ENCODE measurements at places on chromosomes 3 and 15.

- DNase-seq: no peak
Measured at GRCh38 chr3:127329631-127330285, 41.9 kb upstream of the PRR20G start.

DNA sequence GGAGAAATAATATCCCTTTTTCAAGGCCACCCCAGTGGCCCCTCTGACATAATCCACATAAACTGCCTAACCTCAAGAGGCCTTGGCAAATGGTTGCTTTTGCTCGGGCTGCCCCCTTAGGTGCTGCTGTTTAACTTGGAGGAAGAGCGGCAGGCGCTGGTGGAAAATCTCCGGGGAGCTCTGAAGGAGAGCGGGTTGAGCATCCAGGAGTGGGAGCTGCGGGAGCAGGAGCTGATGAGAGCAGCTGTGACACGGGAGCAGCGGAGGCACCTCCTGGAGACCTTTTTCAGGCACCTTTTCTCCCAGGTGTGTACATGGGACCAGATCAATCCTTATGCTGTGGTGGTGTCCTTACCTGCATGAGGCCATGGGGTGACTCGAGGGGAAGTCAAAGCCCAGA, 15.0 kb downstream of the DUOX1 start:
- DNase-seq: no peak

GRCh38 chr15:42444415-42445063, 46.4 kb downstream of the ZNF106 start:
- DNase-seq: no peak

DNA sequence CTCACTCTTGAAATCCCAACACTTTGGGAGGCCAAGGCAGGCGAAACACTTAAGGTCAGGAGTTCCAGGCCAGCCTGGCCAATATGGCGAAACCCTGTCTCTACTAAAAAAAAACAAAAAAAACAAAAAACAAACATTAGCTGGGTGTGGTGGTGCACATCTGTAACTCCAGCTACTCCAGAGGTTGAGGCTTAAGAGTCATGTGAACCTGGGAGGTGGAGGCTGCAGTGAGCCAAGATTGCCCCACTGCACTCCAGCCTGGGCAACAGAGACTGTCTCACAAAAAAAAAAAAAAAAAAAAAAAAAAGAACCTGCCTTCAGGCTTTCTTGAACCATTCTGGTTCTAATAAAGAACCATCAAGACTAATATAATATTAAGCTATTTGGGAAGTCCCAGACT, 16.5 kb downstream of the ARPP19 start:
- DNase-seq: no peak

GRCh38 chr15:30068326-30068725, 14.4 kb upstream of the GOLGA8J start:
- no peak for DNase-seq

- no peak for DNase-seq
Measured at GRCh38 chr15:98926236-98926635, 81.4 kb downstream of the PGPEP1L start.

GRCh38 chr3:107524841-107525643, 2.3 kb downstream of the BBX start:
- DNase-seq: peak; percentile 52

- DNase-seq: no peak
Measured at GRCh38 chr3:94529816-94530215, 467.0 kb downstream of the NSUN3 start.

DNA sequence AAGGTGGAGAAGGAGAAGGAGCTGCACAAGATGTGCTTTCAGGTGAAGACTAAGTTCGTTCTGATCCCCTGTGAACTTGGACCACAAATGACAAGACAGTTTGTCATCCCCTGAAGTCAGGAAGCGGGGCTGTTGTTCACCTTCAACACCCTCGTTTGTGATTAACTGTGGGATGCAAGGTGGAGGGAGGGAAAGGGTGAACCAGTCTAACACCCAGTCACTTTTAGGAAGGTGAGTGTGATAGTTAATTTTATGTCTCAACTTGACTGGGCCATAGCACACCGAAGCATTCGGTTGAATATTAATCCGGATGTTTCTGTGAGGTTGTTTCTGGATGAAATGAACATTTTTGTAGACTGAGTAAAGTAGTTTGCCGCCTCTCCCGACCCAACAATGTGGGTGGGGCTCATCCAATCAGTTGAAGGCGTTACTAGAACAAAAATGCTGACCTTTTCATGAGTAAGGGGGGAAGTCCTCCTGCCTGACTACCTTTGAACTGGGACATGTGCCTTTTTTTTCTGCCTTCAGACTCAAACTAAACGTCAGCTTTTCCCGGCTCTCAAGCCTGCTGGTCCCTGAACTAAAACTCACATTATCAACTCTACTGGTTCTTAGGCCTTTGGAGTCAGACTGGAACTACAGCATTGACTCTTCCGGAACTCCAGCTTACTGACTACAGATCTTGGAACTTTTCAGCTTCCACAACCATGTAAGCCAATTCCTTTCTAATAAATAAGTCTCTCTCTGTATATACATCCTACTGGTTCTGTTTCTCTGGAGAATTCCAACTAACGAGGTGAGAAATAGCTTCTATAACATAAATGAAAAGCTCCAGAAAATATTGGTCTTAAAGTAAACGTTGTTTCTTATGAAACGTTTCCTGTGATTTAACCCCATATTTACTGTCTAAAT, 264.0 kb upstream of the SLITRK3 start:
- DNase-seq: no peak

GRCh38 chr15:65930134-65930533, 60.8 kb downstream of the RAB11A start:
- no peak for DNase-seq

- no peak for DNase-seq
Measured at GRCh38 chr3:21520106-21520963, 230.7 kb downstream of the ZNF385D start.

DNA sequence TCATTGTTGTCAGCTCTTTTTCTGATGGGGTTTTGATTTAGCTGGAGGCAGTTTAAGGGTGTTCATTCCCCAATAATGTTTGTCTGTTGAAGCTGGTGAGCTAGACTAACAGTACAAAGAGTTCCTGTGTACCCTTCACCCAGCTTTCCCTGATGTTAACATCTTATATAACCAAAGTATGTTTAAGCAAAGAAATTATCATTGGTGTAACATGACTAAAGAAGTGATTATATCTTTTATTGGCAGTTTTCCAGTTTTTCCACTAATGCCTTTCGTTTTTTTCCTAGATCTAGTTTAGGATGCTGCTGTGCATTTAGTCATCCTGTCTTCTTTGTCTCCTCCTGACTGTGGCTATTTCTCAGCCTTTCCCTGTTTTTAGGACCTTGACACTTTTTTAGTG, 165.6 kb downstream of the LPP start:
- DNase-seq: no peak

- no peak for DNase-seq
Measured at GRCh38 chr3:62242831-62243509, 130.4 kb downstream of the FEZF2 start.

- DNase-seq: no peak
Measured at GRCh38 chr3:107833722-107834416, 257.0 kb downstream of the CD47 start.

DNA sequence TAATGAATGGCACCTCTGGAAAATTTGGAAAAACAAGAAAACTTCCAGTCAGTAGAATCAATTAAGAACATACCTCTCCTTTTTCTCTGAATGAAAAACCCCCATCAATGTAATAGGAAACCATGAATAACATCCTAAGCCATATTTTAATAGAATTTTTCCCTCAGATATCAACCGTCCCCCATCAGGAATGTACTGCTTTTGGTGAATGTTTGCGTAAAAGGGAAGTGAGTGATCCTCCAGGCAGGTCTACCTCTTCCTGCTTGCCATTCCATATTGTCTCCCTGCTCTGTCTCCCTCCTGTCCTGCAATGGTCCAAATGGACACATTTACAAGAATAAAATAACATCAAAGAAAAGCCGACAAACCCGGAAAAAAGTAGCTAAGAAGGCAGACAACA, 30.8 kb downstream of the LAMP3 start:
- no peak for DNase-seq

GRCh38 chr3:174268586-174268985, 590.5 kb upstream of the NAALADL2 start:
- no peak for DNase-seq

GRCh38 chr3:172709774-172710663, 848 bp downstream of the NCEH1 start:
- DNase-seq: peak; percentile 7

DNA sequence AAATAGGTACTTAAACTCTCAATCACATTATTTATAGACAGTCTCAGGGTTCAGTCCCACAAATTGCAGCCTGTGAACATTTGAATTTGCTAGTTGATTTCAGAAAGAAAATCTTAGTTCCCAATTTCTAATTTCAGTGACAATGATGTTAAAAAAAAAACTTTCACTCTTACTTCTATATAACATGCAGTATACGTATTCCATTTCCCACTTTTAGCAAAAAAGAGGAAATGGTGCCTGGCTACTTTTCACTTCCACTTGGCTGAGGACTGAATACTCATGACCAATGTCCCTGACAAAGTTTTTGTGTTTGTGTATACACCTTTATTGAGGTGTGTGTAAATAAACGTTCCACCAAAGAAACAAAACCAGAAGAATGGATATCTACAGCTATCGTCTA, 32.1 kb upstream of the XCR1 start:
- DNase-seq: peak; percentile 15

DNA sequence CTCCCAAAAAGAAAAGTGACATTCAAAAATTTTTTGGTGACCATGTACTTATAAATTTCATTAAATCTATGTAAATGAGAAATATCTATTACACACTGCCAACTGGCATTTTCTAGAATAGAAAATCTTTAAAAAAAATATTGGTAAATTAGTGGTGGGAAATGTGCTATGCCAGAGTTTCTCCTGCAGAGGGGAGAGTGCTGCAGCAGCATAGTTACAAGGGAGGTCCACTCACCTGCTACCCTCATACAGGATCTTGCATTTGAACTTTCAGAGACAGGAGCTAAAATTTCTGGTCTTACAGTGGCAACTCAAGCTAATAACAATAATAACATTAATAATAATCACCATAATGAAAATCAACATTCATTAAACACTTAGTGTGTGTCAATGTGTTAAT, 459.6 kb downstream of the NSUN3 start:
- no peak for DNase-seq

GRCh38 chr3:137615659-137616418, 148.3 kb upstream of the SOX14 start:
- DNase-seq: no peak

GRCh38 chr15:92634671-92635201, 20.8 kb downstream of the FAM174B start:
- no peak for DNase-seq

DNA sequence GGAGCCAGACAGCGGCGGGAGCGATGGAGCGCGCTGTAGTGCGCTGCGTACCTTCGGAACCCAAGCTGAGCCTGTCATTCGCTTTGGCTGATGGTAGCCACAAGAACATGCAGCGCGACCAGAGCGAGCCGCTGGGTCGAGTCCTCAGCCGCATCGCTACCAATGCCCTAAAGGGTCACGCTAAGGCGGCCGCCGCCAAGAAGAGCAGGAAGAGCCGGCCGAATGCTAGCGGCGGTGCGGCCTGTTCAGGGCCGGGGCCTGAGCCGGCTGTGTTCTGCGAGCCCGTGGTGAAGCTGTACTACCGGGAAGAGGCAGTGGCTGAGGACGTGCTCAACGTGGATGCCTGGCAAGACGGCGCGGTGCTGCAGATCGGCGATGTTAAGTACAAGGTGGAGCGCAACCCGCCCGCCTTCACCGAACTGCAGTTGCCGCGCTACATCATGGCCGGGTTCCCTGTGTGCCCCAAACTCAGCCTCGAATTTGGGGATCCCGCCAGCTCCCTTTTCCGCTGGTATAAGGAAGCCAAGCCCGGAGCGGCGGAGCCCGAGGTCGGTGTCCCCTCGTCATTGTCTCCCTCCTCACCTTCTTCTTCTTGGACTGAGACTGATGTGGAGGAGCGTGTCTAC, 498 bp downstream of the PDE12 start:
- no peak for DNase-seq

GRCh38 chr3:146953511-146953981, 348.4 kb upstream of the PLSCR5 start:
- no peak for DNase-seq

DNA sequence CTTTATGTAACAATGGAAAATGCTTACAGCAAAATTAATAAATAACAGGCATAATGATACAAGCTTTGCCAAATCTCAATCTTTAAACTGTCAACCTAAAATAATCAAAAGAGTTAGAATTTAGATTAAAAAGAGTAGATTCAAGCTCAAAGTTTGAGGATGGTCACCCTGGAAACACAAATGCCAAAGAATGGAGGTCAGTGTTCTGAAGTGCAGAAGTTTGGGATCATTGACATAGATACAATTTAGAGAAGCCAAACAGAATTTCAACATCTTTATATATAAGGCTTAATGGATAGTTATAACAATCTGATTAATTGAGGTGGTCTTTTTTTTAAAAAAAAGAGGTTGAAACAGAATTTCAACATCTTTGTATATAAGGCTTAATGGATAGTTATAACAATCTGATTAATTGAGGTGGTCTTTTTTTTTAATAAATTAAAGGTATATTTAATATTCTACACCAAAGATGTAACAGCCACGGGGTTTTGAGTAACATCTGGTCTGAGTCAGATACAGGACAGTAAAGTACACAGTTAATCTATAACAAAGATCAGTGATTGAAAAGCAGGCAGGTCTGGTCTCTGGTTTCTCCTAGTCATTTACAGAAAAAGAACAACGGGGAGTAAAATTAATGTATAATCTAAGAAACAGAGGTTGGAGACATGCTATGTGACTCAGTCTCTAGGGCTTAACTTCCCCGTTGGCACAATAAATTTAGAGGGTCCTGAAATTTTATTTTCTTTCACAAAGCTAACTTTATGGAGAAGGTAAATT, 490.7 kb downstream of the GBE1 start:
- no peak for DNase-seq

- peak; percentile 77 for DNase-seq
Measured at GRCh38 chr3:161069511-161070251, 35.5 kb downstream of the B3GALNT1 start.

DNA sequence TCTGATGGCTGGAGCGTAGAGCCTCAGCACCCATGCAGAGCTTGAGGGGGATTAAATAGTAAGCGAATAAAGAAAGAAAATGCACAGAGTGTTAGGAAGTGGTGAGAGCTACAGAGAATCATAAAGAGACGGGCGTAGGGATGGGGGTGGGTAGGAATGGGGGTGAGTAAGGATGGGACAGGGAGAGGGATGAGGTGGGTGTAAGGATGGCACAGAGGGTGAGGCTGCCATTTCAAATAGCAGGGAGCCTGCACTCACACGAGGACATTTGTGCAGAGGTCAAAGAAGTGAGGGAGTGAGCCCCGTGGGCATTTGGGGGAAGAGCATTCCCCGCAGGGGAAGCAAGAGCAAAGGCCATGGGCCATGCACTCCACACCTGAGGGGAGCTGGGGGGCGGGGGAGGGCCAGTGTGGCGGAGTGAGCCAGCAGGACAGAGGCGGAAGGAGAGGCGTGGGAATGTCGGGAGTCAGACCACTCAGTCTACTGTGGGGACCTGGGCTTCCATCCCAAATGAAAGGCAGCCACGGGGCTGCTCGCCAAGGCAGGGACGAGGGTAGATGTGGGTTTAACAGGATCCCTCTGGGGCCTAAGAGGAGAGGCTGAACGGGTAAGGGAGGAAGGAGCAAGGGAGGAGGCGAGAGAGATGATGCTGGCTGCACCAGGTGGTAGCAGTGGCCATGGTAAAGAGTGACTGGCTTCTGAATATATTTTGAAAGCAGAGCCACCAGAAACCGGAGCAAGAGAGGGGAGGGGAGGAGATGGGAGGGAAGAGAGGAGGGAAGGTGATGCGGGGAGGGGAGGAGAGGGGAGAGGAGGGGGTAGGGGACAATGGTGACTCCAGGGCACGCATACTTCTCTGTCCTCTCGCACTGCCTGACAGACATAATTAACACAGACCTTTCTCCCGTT, 35.2 kb upstream of the SLC6A6 start:
- DNase-seq: no peak

Measured in GM06990 (cell line).